ENCODE measurements at places on chromosomes 3 and 15.

DNA sequence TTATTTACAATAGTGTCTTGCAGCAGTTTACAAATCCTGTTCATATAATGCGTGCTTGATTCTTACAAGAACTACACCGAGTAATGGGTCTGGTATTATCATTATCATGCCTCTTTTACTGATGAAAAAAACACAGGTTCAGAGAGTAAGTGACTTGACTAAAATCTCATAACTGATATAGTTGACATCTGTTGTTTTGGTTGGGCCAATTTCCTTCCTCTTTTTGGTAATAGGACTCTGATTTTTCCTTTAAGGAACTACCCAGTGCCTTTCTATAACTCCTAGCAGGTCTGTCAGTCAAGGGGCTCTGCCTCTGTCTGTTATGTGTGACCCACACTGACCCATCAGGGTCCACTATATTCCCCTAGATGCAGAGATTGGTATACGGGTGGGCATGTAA, 14.6 kb upstream of the BLOC1S6 start:
- DNase-seq: no peak

GRCh38 chr3:18153571-18154173, 271.5 kb downstream of the SATB1 start:
- no peak for DNase-seq

DNA sequence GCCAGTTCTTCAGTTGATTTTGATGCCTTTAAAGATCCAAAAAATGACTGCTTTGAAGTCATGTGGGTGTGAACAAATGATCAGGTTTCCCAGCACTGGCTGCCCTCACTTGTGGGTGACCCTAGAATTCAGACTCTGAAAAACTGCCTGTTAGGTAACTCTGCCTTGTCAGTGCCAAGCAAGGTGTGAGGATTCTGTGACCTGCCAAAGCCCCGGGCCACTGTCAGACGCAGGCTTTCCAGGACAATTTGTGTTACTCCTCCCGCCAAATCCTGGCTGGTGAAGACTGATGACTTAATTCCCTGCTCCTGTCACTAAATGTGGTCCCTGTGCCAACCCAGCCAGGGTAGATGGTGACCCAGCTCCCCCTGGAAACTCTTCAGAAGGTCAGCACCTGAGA, 99.2 kb upstream of the PSMD6 start:
- DNase-seq: no peak

GRCh38 chr3:141410408-141410807, 42.1 kb downstream of the ZBTB38 start:
- DNase-seq: no peak

DNA sequence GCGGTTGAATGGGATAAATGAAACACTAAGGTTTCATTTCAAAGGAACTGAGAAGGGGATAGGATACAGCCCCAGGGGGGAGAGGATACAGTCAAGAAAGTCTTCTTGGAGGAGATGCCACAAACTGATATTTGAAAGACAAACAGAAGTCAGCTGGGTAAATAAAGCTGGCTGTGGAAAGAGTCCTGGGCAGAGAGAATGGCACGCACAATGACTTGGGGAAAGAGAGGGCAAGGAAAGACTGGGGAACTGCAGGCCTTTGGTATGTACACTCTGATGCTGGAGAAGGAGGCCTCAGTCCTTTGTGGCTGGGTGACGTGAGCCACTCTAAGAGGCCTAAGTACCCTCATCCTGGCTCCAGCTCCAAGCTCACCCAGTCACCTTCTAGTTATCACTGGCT, 45.2 kb upstream of the LMCD1 start:
- DNase-seq: peak; percentile 50

DNA sequence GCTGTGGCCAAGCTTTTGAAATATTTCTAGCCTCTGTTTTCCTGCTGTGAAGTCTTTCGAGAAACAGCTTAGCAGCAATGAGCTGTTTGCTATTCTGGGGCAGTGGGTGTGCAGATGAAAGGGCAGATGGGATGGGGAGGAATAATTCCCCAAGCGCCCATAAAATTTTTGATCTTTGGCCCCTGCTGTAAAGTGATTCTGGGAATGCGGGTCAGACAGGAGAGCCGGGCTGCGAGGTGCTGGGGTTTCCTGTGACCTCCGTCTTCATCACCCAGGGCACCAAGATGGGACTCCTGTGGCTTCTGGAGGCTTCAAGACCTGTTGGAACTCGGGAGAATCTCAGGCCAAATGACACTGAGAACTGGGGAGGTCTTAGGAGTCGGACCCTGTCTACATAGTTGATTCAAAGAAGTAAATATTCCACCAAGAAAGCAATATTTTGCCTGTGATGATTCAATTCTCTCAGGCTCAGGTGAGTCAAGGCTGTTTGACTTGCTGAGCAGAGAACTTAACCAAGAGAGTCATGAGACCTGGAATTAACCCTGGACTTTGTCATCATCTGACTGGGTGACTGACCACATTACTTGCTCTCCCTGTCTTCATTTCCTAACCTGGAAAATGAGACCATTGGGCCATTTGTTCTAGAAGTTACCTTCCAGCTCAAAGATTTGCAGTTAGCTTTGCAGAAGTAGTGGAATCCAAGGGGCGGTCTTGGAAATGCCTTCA, 86.4 kb downstream of the POLR2M start:
- DNase-seq: no peak

DNA sequence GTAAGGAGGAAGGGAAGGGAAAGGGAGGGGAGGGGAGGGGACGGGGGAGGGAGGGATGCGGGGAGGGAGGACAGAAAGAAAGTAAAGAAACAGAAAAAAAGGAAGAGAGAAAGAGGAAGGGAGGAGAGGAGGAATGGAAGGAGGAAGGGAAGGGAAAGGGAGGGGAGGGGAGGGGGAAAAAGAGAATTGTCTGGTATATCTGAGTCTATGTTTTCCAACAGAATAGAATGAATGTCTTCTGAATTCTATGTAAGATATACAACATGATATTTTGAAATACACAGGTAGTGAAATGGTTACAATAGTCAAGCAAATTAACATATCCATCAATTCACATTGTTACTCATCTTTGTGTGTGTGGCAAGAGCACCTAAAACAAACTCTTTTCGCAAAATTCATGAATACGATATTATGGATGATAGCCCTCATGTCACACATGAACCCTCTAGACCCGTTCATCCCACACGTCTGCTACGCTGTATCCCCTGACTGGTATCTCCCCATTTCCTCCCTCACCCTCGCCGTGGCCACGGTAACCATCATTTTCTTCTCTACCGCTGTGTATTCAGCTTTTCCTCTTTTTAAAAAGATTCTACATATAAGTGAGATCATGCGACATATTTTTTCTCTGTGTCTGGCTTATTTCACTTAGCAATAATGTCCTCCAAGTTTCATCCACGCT, 168.9 kb downstream of the XXYLT1 start:
- no peak for DNase-seq

DNA sequence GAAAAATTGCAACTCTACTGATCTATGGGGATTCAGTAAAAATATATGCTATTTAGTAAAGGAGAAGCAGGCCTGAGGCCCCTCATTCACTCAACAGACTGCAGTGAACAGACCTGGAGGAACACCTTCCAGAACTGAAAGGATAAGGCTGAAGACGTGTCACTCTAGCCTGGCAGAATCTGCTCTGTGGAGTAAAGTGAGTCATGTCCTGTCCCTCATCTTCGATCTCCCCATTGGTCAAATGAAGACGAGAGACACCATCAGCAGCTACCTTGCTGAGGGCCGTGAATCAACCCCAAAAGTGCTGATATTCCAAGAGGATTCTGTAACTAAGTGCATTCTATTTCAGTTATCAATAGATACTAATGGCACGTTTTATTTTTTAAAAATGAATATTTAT, 359.7 kb downstream of the FGF12 start:
- DNase-seq: no peak

GRCh38 chr3:149319750-149320149, 13.7 kb downstream of the TM4SF18 start:
- no peak for DNase-seq

DNA sequence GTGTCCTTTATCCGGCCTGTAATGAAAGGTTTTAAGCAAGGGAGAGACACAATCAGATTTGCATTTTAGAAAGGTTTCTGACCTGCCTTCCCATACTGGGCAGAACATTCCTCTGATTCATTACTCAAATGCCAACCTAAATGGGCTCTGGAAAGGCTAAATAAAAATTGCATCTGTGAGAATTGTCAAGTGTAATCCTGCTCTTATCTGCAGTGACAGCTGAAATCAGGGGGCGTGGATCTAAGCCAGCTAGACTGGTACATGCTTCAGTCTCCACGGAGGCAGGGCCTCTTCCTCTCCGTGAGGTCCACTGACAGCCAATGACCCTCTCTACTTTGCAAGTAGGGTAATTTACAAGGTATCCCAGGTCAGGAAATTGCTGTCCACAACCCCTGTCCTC, 32.5 kb upstream of the MINAR1 start:
- no peak for DNase-seq

DNA sequence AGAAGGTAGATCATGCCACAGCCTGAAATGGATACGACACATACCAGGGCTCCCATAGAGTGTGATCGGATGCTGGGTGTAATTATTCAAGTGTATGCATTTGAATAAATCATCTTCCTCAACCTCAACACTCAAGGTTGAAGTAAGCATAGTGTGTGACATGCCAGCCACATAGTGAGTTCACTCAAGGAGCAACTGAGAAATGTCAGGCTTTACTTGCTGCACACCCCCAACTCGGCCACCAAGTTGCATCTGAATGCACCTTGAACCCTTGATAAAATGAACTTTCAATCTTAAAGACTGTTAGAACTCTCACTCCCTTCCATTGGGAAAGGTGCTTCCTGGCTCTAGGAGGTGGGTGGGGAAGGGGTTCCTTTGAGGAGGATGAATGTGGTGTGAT, 121.3 kb downstream of the GHSR start:
- DNase-seq: no peak

GRCh38 chr15:75702436-75702835, 10.2 kb downstream of the CSPG4 start:
- DNase-seq: no peak

GRCh38 chr15:51801391-51801835, 28.0 kb upstream of the TMOD3 start:
- no peak for DNase-seq

GRCh38 chr15:31485911-31486461, 159.4 kb downstream of the KLF13 start:
- no peak for DNase-seq

- peak; percentile 47 for DNase-seq
Measured at GRCh38 chr3:155325263-155325835, 31.9 kb upstream of the STRIT1 start.

DNA sequence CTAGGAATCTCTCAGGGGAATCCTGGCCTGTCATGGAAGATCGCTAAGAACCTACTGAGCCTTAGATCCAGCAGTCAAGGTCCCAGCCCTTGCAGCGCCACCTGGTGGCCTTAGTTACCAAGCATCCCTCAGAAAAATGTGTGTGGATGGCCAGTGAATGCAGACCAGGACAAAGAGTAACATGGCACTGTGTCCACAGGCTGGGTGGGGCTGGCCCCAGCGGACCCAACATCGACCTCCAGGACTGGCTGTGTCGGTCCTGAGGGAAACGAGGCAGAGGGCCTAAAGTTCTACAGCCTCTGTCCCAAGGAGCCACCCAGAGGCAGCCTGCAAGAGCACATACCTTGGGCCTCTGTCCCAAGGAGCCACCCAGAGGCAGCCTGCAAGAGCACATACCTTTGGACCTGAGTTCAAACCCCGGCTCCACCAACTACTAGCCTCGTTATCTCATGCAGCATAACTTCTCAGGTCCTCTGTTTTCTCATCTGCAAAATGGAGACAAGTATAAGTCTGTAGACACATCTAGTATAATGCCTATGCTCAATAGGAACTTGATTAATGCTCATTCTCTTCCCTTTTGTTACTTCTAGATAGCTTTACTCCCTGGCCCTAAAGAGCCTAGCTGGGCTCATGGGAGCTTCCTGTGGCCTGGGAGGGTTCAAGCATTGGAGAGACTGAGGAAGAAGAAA, 57.5 kb upstream of the HERC1 start:
- DNase-seq: peak; percentile 85

DNA sequence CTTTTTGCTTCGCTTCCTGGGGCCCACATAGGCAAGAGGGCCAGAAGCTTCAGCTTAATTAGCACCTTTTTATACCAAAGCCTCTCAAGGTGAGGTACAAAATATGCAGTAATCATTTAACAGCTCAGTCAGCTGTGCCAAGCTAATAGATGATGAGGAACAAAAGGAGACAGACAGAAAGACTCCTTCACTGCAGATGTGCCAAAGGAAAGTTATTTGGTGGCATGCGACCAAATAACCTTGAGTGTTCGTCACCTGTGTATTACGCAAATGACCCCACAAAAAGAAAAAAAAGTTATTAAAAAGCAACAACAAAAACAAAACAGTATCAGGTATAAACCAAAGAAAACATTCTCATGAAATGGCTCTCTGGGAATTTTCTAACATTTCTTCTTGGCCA, 325.8 kb upstream of the IGF1R start:
- DNase-seq: no peak

DNA sequence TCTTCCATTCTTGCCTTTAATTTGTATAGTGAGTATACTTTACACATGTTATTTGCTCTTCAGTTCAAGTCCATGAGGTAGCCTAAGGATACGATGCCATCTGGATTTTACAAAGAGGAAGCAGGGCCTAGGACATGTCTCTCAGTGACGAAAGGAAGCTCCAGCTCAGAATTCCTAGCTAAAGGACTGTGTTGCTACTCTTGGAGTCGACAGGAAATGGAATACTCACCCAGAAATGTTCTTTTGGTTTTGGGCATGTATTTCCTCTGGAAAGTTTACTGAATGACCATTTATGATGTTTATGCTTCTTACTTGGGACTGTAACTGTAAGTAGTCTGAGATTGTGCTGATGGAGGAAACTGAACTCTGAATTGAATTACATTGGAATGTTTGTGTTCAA, 12.5 kb downstream of the OXNAD1 start:
- no peak for DNase-seq

DNA sequence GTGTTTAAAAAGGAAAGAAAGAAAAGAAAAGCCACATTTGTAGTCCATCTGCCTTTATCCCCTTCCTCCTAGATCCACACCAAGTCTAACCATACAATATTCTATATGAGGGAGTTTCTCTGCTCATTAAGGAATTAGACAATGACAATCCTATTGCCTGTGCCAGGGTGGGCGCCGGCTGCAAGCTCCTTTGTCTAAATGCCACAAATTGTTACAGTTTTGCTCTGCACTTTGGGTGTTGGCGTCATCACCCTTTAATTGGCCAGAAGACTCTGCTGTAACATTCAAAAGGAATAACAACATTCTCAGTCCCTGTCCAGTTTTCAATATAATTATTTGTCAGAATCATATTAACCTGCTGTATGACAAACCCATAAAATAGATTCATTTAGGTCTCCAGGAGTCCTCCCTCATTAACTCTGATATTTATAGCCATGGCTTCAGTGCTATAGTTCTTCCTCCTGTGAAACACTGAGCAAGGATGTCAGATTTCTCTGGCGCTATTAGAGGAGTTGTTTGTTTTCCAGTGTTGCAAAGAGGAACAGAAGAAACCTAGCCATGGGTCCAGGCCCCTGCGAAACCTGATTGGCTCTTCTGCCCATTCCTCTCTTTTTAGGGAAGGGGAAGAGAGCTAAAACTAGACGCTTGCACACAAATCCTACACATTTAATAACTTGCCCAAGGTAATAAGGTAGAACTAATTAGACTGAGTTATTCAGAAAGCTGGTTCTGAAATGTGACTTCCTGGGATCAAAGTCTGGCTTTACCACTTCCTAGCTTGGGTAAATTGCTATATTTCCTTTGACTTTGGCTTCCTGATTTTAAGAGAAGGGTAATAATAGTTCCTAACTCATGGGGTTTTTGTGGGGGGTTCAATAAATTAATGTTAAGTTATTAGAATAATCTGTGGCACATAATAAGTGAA, 112.4 kb downstream of the CD47 start:
- DNase-seq: no peak

Measured in lower lobe of right lung (tissue), 2 donors.